Activated CD4-positive, alpha-beta memory T cell treated with anti-CD3 and anti-CD28 coated beads, Interleukin-2, amount 10 ng/mL, durations not matched to agents 7 days and 5 days (primary cell): ENCODE measurements at places on chromosomes 6 and 20. TPM values are rescaled to one million over a fixed set of nuclear protein-coding genes. Genes with fewer than 3 reads are reported as not detected.

GRCh38 chr20:1469925-1470571, 3.4 kb upstream of the NSFL1C start:
- H3K4me3 ChIP-seq: no peak overlapping the region
- peaks cover 22% of the 10 kb centered on the region for H3K4me1 ChIP-seq
- H3K36me3 ChIP-seq: no peaks in the 10 kb centered on the region

GRCh38 chr20:10565922-10566897, 107.6 kb downstream of the JAG1 start:
- DNase-seq: no peak
- no peak overlapping the region for H3K4me3 ChIP-seq
- H3K4me1 ChIP-seq: peaks cover 47% of the 10 kb centered on the region
- no peaks in the 10 kb centered on the region for H3K27me3 ChIP-seq
- H3K27ac ChIP-seq: no peak overlapping the region

GRCh38 chr6:153099636-153100035, 31.4 kb downstream of the RGS17 start:
- H3K27me3 ChIP-seq: peaks cover 3% of the 10 kb centered on the region
- H3K27ac ChIP-seq: no peak overlapping the region

- H3K27me3 ChIP-seq: no peaks in the 10 kb centered on the region
- no peaks in the 10 kb centered on the region for H3K36me3 ChIP-seq
- H3K4me1 ChIP-seq: no peaks in the 10 kb centered on the region
- no peak for DNase-seq
These were observed 394.6 kb downstream of the KIF16B start for GRCh38 chr20:16178546-16179135.

GRCh38 chr6:17923401-17923863, 64.0 kb downstream of the KIF13A start:
- no peaks in the 10 kb centered on the region for H3K4me1 ChIP-seq
- peaks cover 11% of the 10 kb centered on the region for H3K27me3 ChIP-seq

C20orf202 gene
- not detected for total RNA-seq

DNA sequence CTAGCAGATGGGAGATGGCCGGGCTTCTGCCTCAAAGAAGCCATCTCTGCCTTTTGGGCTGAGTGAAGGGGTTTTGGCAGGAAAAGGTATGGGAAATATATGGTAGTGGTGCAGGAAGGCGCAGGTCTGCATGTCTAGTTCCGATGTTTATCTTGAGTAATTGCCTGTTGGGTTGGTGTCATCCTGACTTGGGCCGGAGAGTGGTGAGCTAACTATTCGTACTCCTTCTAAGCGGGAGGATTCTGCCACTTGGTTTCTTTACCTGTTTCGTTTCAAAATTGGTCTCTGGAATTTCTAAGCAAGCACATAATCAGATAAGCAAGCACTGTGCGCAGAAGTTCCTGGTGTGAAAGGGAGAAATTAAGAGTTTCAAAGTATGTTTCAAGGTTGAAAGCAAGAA, 229.6 kb downstream of the SAMD5 start:
- no peak overlapping the region for H3K27ac ChIP-seq
- H3K4me1 ChIP-seq: no peaks in the 10 kb centered on the region
- H3K27me3 ChIP-seq: no peaks in the 10 kb centered on the region
- H3K4me3 ChIP-seq: no peak overlapping the region
- no peaks in the 10 kb centered on the region for H3K36me3 ChIP-seq
- DNase-seq: no peak

- DNase-seq: no peak
- no peaks in the 10 kb centered on the region for H3K4me1 ChIP-seq
- no peak overlapping the region for H3K27ac ChIP-seq
These were observed 7.3 kb upstream of the DSP start for GRCh38 chr6:7534192-7534591.

DNA sequence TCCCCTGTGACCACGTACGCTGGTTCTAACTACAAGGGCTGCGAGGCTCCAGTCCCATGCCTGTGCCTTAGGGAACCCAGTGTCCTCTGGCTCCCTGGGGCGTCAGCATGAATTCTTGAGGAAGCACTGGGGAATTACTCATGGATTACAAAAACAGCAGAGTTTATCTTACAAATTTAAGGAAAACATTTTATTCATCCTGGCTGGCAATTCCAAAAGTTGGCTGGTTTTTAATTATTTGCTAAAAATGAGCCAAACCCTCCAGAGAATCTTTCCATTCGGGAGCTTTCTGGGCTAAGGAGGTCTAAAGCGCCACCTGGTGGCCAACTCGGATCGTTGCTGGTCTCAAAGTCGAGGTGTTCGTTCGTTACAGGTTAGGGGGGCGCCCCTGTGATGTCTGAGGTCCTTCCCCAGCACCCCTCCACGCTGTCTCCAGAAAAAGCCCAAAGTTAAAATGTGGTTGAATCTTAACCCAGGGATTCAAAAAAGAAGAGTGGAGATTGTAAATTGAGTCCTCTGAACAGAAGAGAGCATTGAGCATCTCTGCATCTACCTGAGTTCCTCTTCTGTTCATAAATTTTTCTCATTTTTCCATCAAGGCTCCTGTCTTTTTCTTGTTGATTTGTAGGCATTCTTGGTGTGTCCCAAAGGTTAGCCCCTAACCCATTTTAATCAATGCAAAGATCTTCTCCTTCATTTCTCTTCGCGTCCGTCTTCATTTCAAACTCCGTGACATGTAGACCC, 99.4 kb downstream of the BFSP1 start:
- no peaks in the 10 kb centered on the region for H3K4me1 ChIP-seq
- peaks cover 22% of the 10 kb centered on the region for H3K27me3 ChIP-seq
- DNase-seq: peak; percentile 51
- no peaks in the 10 kb centered on the region for H3K36me3 ChIP-seq
- H3K4me3 ChIP-seq: no peak overlapping the region
- no peak overlapping the region for H3K27ac ChIP-seq

- no peak overlapping the region for H3K27ac ChIP-seq
- no peak for DNase-seq
- no peaks in the 10 kb centered on the region for H3K36me3 ChIP-seq
- no peak overlapping the region for H3K4me3 ChIP-seq
These were observed 647.3 kb upstream of the DEFB115 start for GRCh38 chr20:30610029-30610693.

- peaks cover 78% of the 10 kb centered on the region for H3K4me1 ChIP-seq
- DNase-seq: no peak
- peaks cover 21% of the 10 kb centered on the region for H3K36me3 ChIP-seq
- H3K4me3 ChIP-seq: no peak overlapping the region
- peaks cover 7% of the 10 kb centered on the region for H3K27me3 ChIP-seq
These were observed 65.7 kb upstream of the DUSP22 start for GRCh38 chr6:226516-227073.

GRCh38 chr20:37781626-37782025, 87.8 kb downstream of the CTNNBL1 start:
- H3K27ac ChIP-seq: no peak overlapping the region
- DNase-seq: no peak
- no peak overlapping the region for H3K4me3 ChIP-seq
- peaks cover 6% of the 10 kb centered on the region for H3K4me1 ChIP-seq
- H3K36me3 ChIP-seq: peaks cover 34% of the 10 kb centered on the region

DNA sequence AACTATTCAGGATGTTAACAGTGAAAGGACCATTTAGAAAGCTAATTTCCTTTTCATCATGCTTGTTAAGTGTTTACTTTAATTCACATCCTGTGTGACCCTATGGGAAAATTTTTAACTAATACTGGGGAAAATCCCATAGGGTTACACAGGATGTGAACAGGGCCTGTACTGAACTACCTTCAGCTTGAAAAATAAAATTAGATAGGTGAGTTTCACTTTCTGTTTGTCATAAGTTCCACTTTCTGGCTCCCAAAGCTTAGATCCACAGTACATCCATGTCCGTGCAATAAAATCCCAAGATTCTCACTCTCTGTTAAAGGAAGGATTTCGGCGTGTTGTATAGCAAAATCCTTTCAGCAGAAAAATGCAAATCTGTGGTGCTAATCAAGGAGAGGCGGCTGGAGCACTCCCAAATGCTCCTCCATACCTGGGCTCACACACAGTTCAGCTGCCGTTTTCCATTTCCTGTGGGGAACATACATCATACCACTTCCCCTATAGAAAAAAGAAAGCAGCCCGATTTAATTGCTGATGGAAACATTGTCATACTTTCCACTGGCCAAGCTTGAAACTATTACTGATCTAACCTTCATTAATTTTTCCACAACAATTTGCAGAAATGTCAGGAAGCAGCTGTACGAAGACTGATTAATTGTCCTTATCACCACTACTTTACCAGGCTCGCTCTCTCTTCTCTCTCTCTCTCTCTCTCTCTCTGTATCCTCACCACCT, 125.2 kb downstream of the HIVEP2 start:
- H3K4me3 ChIP-seq: peak overlapping the region; percentile 79
- peak overlapping the region; percentile 92 for H3K27ac ChIP-seq
- no peaks in the 10 kb centered on the region for H3K27me3 ChIP-seq
- H3K36me3 ChIP-seq: peaks cover 30% of the 10 kb centered on the region
- H3K4me1 ChIP-seq: peaks cover 64% of the 10 kb centered on the region

- H3K27me3 ChIP-seq: peaks cover 34% of the 10 kb centered on the region
- peaks cover 10% of the 10 kb centered on the region for H3K36me3 ChIP-seq
- DNase-seq: peak; percentile 29
These were observed 1.4 kb upstream of the PM20D2 start for GRCh38 chr6:89144354-89144906.

DNA sequence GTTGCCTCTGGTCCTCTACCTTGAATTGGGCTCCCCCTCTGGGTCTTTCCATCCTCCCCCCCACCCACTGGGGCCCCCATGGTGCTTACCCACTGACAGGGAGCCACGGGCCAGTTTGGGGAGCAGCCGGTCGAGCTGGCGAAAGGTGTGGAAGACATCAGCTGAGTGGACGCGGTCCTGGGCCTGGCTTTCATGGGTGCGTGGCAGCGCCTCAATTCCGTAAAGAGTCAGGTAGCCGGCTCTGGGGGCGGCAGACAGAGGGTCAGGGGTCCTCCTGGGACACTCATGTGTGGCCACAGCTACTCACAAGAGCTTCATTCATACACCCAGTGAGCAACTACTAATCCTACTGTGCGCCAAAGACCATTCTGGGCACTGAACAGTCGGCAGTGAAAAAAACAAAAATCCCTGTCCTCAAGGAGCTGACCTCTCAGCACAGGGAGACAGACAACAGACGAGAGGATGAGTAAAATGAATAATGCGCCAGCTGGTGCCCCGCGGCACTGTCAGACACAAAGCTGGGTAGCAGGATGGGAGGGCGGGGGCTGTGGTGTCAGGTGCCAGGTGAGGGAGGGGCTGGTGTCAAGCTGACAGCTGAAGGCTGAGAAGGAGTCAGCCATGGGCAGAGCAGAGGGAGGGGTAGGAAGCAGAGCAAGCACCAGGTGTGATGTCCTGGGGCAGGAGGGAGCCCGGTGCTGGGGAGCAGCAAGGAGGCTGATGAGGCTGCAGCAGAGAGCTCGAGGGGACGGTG, 28.3 kb downstream of the PTGIS start:
- DNase-seq: peak; percentile 10
- peaks cover 14% of the 10 kb centered on the region for H3K36me3 ChIP-seq
- H3K27me3 ChIP-seq: peaks cover 2% of the 10 kb centered on the region
- no peak overlapping the region for H3K27ac ChIP-seq

GRCh38 chr6:158452191-158452590, 107.7 kb upstream of the TMEM181 start:
- H3K36me3 ChIP-seq: no peaks in the 10 kb centered on the region
- no peak overlapping the region for H3K27ac ChIP-seq
- H3K27me3 ChIP-seq: no peaks in the 10 kb centered on the region
- no peak overlapping the region for H3K4me3 ChIP-seq

- H3K4me1 ChIP-seq: no peaks in the 10 kb centered on the region
- no peak overlapping the region for H3K4me3 ChIP-seq
- no peaks in the 10 kb centered on the region for H3K36me3 ChIP-seq
- no peak overlapping the region for H3K27ac ChIP-seq
- H3K27me3 ChIP-seq: peaks cover 2% of the 10 kb centered on the region
- DNase-seq: peak; percentile 25
These were observed 82.7 kb downstream of the SH3BGRL2 start for GRCh38 chr6:79713701-79714322.

DNA sequence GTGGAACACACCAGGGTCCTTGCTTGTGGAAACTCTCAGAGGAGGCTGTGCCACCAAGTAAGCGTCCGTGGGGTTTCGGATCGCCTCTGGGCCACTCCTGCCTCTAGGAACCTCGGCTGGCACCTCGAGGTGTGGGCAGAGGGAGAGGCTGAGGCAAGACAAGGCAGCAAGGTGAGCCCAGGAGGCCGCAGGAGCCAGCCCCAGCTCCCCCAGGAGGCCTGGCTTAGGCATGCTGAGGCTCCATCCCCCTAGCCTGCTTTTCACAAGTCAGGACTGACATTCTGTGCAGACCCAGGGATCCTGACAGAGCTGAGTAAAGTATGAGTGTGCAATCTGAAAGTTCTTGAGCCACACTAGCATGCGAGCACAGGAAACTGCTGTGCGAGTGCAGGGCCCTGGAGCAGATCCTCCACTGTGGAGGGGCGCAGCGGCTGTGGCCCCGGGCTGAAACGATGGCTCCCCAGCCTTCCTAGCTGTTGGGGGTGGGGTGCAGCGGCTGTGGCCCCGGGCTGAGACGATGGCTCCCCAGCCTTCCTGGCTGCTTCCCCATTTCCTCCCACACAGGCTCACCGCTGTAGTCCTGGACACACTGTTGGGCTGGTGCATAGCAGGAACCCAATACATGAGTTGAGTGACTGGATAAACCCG, 75.2 kb upstream of the CD93 start:
- H3K4me3 ChIP-seq: no peak overlapping the region
- no peak for DNase-seq
- no peak overlapping the region for H3K27ac ChIP-seq
- peaks cover 26% of the 10 kb centered on the region for H3K4me1 ChIP-seq
- no peaks in the 10 kb centered on the region for H3K36me3 ChIP-seq

GRCh38 chr6:111845441-111845871, 27.8 kb downstream of the FYN start:
- peaks cover 38% of the 10 kb centered on the region for H3K36me3 ChIP-seq
- no peak overlapping the region for H3K4me3 ChIP-seq
- peaks cover 17% of the 10 kb centered on the region for H3K4me1 ChIP-seq
- no peak overlapping the region for H3K27ac ChIP-seq
